ENCODE measurements at places on chromosomes 11 and 22.

GRCh38 chr11:68173926-68174325 lies 39.2 kb downstream of the KMT5B start:
- no peak for DNase-seq

DNA sequence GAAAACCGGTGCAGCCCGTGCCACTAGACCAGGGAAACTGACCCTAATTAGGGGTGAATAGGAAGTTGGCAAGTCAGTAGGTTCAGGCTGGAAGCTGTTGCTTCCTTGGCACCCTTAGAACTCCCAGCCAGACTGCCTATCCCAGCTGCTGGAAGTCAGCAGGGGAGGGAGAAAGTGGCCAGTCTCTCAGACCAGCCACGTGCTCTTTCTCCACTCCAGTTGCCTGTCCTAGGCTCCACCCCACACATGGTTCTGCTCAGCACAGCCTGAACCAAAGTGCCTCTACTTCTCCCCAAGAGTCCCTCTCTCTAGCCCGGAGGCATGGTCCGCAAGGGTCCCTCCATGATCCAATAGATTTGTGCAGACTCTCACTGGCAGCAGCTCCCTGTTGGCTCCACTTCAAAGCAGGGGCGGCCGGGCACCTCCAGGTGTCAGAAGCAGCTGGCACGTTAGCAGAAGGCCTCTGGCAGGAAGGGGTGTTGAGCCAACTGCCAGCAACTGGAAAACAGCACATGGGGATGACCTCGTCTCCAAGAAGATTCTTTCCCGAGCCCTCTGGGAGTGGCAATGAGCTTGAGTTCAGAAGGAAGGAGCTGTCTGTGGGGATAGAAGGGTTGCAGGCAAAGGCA lies 27.7 kb downstream of the ARFGAP2 start:
- DNase-seq = no peak

DNA sequence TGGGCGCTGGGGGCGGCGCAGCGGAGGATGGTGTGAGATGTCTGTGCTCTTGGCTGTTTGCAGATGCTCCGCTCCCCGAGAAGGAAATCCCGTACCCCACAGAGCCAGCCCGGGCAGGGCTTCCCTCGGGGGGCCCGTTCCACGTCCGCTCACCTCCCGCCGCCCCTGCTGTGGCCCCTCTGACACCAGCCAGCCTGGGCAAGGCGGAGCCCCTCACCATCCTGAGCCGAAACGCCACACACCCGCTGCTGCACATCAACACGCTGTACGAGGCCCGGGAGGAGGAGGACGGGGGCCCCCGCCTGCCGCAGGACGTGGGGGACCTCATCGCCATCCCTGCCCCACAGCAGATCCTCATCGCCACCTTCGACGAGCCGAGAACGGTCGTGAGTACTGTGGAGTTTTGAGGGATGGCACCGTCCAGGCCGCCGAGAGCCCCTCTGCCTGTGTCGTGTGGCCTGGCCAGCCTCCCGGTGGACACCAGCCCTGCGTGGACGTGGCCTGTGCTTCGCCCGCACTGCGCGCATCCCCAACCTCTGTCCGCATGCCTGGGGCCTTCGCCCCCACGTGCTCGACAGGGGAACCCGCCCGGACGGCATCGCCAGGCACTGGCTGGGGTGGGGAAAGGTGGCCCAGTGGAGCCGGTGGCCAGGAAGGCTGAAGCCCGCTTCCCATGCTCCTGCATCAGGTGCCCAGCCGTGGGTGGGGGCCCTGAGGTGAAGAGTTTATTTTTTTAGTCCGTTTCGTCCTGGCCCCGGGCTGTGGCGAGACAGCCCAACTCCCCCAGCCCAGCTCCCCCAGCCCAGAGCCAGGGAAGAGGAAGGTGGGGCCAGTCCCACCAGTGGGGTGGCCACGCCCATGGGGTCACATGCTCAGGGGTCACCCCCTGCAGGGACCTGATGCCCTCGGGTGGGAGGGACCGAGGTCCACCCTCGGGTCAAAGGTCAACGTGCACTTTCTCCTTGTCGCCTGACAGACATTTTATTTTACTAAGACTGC lies 6.5 kb upstream of the TRABD start:
- DNase-seq = no peak

GRCh38 chr11:129743112-129743815 lies 72.4 kb upstream of the TMEM45B start:
- peak; percentile 35 for DNase-seq

GRCh38 chr11:100790073-100790472 lies 103.0 kb downstream of the ARHGAP42 start:
- no peak for DNase-seq

DNA sequence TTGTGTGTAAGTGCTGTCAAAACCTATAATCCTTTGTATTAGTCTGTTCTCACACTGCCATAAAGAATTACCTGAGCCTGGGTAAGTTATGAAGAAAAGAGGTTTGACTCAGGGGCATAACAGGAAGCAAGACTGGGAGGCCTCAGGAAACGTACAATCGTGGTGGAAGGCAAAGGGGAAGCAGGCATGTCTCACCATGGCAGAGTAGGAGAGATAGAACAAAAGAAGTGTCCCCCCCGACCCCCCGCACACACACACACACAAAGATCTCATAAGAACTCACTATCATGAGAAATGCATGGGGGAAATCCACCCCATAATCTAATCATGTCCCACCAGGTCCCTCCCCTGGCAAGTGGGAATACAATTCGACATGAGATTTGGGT lies 2.3 kb upstream of the USP28 start:
- no peak for DNase-seq

- DNase-seq = peak; percentile 22
Observed at GRCh38 chr11:19739872-19740271, 27.2 kb downstream of the NAV2 start.

DNA sequence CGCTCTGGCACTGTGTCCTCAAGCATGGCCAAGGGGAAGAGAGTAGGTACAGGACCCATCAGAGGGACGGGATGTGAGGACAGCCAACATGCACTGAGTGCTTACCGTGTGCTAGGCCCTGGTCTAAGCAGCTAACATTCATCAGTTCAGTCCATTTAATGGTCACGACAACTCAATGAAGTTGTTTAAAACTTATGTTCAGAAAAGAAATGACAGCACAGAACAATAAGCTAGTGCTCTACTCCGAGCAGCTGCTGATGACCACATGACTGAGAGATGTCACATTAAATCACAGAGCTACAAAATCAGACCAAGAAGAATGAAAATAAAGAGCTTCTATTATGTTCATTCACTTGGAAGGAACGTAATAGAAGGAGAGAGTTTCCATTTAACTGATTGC lies 26.3 kb downstream of the PRDM10 start:
- no peak for DNase-seq

- DNase-seq = no peak
Observed at GRCh38 chr11:60570970-60571369, 55.8 kb downstream of the MS4A13 start.

- DNase-seq = no peak
Observed at GRCh38 chr22:37381489-37381888, 45.8 kb downstream of the ELFN2 start.

DNA sequence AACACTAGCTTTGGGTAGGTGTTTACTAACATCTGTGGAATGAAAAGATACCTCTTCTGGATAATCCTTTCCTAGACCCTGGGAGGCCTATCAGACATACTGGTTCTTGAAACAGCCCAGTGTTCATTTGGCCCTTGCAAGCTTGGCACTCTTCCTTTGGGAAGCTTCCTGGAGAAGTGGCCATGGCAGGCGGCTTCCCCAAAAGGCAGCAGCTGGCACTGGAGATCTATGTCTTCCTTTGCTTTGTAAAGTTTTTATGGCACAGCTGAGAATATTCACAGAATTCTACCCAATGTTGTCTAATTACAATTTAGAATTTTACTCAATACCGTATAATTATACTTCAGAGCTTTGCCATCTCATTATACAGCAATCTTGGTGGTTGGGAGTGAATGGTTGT lies 199.2 kb upstream of the C11orf87 start:
- no peak for DNase-seq

- no peak for DNase-seq
Observed at GRCh38 chr11:94184362-94184761, 55.7 kb downstream of the PANX1 start.

Measured in iPS-NIHi11 (cell line).